RWPE2 (cell line): ENCODE measurements at places on chromosomes 12 and 14.

- DNase-seq = no peak
These were observed 17.3 kb upstream of the TMEM233 start for GRCh38 chr12:119576118-119576810.

DNA sequence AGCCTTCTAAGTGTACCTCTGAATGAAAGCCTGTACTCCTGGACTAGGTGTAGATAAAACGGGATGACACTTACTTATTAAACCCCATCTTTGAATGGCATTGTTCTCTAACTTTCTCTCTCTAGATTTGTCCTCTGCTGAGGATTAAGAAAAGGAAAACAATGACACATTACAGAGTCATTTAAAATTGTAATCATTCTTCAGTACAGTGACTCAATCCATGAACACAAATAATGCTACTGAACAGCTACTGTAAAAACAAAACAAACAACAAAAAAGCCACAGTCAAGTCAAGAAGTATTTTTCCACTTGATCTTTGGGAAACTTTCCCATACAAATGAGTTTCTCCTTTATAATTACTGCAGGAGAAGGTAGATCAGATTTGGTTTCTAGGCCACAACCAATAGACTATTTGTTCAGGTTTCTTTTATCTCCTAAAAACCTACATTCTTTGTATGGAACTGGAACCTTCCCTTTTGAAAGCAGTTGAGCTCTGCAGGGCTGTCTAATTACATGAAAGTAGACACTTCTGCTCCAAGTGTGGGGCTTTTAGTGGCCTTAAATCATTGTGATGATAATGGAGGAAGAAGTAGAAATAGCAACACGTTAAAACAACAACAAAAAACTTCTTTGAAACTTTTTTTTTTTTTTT is 219.1 kb downstream of the ESR2 start:
- DNase-seq = no peak

DNA sequence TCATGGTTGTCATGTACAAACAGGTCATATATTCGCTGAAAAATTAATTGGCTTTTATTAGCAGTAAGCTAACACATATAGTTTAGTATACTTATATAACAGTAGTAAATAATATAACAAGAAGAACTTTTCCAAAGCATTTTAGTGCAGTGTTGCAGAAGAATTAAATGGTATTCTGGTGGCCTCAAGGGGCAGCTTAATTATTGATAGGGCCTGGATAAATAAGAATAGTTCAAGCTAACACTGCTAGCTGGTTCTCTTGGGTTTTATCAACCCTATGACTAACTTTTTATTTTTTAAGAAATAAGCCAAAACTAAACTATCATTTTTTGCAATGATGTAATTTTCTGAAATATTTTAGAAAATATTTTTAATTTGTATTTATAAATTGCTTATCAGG is 152.1 kb downstream of the SRGAP1 start:
- DNase-seq = no peak

GRCh38 chr12:63149909-63150712 is 890 bp downstream of the AVPR1A start:
- DNase-seq = peak; percentile 24

DNA sequence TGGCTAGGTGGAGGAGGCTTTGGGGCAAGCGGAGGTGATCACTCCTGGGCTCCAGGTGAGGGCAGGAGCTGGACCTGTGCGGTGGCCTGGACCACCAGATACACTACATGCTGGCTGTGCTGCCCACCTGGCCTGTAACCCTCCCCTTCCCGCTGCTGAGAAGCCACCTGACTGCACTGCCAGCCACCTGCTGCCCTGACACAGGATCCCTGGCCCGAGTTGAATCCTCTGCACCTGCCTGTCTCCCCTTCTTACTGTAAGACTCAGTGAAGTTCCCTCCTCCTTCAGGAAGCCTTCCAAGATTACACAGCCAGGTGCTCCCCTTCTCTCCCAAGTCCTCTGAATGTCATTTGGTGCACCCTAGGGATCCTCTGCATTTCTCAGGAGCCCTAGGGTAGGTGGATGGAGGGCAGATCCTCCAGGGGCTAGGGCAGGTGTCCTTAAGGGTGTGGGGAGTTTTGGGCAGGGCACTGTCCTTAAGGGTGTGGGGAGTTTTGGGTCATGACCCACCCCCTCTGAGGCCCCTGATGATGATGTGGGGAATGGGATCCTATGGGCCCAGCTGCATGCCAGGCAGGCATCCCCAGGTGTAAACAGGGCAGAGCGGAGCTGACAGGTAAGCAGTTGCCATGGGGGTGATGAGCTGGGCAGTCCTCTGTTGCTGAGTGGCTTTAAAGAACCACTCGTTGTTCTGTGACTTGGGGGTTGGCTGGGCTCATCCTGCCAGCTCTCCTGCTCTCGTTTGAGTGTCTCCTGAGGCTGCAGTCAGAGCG is 6.7 kb upstream of the MTA1 start:
- DNase-seq = peak; percentile 57

DNA sequence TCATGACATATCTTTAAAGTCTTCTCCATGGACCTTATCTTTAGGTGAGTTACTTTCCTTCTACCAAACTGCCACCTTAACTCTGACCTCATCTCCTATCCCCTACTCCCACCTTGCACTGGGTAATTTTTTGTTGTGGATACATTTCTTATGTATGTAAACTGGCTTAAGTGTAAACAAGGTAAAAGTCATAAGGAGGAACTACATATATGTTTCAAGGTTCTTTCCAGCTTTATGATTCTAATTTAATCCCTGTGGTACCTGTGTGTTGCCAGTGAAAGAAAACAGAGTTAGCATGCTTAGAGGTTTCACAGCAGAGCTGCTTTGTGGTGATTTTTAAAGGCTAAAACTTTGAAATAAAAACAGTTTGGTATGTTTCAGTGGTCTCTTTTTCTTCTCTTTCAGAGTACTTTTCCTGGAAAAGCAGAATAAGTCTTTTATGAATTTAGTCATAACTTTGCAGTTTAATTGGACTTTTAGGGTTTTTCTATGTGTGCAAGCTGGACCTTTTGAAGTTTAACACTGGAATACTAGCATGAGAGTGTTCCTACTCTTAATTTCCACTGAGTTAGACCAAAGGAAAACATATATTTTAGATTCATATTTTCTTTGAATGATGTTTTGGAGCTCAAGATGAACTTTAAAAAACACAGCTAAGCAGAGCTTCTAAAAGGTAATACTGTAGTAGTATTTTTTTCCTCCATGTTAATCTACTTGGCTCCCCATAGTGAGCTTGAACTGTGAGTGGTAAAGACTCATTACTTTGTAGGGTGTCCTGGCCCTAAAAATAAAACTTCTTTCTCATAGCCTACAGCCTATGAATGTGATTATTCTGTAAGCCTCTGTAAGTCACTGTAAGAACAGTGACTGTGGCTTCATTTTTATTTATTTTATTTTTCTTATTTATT is 105.4 kb downstream of the FUT8 start:
- no peak for DNase-seq
